ENCODE measurements at places on chromosomes 2 and 18. TPM values are rescaled to one million over a fixed set of nuclear protein-coding genes. Genes with fewer than 3 reads are reported as not detected.

GRCh38 chr2:19743641-19744040 is 158.1 kb downstream of the TTC32 start:
- no peak for DNase-seq

DNA sequence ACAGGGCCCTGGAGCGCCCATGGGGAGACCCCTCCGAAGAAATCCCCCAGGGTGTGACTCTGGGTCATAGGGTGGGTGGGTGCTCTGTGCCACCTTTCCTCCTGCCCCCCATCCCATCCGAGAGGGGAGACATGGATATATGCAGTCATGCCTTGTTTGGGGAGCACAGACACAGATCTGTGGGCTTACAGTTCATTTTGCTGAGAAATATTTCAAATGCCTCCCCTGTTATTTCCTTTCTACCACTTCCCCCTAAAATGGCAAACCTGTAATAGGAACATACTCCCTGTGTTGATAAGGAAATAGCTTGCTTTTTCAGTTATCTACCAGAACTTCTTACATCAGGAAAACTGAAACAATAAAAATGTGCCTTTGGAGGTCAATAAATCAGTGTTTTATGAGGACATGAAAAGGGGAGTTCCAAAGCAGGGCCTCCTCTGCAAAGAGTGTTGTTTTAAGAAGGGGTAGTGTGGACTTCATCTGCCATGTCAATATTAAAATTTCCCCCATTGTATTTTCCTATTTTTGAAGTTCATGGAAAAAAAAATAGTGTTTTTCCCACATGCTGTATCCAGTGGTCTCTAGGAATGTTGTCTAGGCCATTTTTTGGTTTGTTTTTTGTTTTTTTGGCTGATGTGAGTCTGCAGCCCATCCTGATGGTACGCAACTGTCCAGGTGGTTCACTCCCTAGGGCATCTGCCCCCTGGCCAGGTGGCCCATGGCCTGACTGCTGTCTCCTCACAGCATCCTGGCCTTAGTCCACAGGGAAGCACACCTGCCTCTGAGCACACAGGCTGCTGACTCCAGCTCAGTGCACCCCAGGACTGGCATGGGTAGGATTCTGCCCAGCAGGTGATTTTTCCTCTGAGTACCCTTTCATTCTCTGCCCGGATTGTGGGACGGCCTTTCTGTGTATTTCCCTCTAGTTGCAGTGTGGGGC is 3.7 kb downstream of the TNFRSF11A start:
- no peak for DNase-seq

Gene EML4
- total RNA-seq, result 48.5 TPM

Gene COL4A3
- total RNA-seq, result 5.4 TPM

Gene MAL
- total RNA-seq, result not detected

Gene ZCCHC2
- 15.2 TPM for total RNA-seq
